HS-5 (cell line): ENCODE measurements at places on chromosomes 6 and 20.

DNA sequence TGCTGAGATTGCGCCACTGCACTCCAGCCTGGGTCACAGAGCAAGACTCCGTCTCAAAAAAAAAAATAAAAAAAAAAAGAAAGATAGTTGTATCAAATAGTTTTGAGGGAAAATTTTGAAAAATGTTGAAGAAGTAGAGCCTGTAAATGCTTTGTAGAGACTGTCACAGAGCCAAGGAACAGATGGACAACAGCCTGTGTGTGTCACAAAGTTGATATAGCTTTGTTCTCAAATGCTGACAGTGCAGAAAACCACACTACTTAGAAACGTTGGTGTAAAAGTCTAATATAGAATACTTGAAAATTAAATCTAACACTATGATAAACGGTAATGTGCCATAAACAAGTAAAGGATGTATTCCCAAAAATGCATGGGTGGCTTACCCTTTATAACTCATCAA lies 25.4 kb downstream of the PTK7 start:
- no peak for DNase-seq

- DNase-seq: peak; percentile 86
Measured at GRCh38 chr6:116511424-116512110, at the start of gene CALHM5. CALHM5 (plus strand) TSS chr6:116511639; CDS start chr6:116511697, 58 bp downstream.

DNA sequence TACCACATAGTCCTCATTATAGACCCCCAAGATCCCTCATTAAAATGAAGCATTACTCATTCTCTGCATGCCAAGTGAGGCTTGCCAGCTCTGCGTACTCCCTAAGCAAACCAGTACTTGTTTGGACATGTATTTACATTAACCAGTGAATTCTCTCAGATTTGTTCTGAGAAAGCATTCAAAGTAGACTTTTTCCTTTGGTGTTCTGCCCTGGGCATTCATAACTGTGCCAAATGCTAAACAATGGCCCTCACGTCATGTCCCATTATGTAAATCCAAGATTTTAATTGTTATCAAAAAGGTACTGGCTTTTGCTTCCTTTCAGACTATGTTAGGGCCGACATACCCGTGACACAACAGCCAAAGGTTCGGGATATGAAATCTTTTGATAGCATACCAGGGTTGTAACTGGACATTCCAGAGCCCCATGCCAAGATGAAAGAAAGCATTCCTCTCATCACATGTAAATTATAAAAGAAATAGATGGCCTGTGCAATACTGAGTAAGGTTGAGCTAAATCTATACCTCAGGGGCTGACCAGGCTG lies 164.2 kb downstream of the ADAT2 start:
- no peak for DNase-seq

- DNase-seq: no peak
Measured at GRCh38 chr6:136338486-136338885, 48.8 kb upstream of the BCLAF1 start.

GRCh38 chr20:22762576-22763256 lies 178.3 kb upstream of the FOXA2 start:
- DNase-seq: no peak

DNA sequence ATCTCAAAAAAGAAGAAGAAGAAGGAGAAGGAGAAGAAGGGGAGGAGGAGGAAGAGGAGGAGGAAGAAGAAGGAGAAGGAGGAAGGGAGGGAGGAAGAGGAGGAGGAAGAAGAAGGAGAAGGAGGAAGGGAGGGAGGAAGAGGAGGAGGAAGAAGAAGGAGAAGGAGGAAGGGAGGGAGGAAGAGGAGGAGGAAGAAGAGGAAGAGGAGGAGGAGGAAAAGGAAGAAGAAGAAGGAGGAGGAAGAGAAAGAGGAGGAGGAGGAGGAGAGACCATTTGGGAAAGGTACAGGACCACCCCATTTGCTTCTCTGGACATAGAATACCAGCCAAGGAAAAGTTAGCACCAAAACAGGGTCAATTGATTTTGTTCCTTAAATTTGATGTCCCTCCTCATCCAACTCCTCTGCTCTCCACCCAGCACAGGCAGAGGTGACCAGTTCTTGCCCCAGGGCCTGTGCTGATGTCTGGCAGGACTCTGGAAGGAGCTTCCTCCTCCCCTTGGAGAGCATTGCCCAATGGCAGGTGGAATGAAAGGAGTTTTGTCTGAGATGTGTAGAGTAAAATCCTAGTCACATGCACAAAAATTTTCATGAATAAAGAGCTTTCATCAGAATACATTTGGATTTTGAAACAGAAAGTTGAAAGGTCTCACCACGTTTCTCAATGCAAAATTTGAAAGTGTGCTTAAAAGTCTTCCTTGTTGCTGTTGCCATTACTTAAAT lies 182.9 kb downstream of the LY86 start:
- DNase-seq: no peak

- DNase-seq: peak; percentile 89
Measured at GRCh38 chr6:52929321-52930164, 20.0 kb upstream of the GSTA3 start.

DNA sequence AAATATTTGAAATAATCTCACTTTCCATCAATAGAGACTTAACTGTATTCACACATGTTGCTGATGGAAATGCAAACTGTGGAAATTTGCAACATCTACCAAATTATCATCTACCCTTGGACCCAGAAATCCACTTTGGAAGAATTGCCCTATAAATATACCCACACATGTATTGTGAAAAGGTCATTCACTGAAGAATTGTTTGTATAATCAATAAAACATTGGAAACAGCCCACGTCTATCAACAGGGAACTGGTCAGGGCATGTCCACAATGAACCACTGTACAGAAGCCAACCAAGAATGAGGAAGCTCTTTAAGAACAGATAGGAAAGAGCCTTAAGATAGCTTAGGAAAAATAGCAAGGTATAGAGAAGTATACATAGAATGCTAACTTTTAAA lies 36.2 kb downstream of the PXDC1 start:
- no peak for DNase-seq

- no peak for DNase-seq
Measured at GRCh38 chr20:50328996-50329898, 138.6 kb downstream of the CEBPB start.

- DNase-seq: peak; percentile 32
Measured at GRCh38 chr6:56002336-56002735, 126.9 kb upstream of the BMP5 start.

DNA sequence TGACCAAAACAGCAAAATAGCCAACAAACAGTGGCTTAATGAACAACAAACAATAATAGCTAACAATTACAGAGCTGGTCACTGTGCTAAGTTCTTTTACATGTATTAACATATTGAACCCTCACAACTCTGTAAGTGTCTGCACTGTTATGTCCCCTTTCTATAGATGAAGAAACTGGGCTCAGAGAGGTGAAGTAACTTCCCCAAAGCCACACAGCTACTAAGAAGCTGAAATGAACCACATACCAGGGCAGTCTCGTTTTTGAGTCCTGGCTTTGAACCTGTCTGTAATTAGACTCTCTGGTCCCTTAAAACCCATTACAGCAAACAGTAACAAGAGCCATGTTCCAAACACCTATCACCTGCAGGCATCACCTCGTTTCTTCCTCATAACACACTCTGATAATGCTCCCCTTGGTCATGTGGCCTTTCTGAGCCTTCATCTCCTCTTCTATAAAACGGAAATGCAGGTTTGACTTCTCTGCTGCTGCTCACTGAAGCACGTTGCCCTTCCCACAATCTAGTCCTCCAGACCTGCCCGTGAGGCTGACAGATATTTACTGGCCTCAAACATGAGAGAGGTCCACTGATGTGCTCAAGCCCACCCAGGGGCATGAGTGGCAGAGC lies 23.3 kb downstream of the KCNK15 start:
- no peak for DNase-seq

DNA sequence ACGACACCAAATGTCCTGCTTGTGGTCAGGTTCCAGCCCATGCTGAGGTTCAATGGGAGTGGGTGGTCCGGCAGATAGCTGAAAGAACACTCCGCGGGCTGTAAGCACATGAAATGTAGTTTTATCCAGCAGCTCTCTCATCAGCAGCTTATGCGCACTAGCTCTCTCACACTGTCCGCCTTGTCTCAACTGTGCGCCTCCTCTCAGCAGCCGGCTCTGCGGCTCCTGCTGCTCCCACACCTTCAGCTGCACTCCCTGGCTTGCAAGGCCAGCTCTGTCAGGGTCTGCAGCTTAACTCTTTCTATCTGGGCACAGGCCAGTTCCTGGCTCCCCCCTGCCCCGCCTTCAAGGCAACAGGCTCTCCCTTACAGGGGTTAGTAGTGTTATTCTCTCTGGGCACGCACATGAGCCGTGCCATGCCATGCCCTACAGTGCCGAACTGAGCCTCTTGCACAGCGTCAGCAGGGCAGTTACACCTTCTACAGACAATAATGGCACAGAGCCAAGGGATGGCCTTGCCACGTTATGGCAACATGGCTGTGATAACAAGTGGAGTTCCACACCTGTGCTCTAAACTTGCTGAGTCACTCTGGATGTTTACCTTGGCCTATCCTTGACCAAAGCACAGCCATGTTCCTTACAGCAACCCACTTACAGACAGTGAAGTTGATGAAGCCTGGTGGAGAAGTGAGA lies 84.0 kb upstream of the LRFN2 start:
- DNase-seq: no peak

- no peak for DNase-seq
Measured at GRCh38 chr6:136282906-136283305, 6.7 kb downstream of the BCLAF1 start.

GRCh38 chr6:72824833-72825232 lies 203.0 kb downstream of the KCNQ5 start:
- no peak for DNase-seq

DNA sequence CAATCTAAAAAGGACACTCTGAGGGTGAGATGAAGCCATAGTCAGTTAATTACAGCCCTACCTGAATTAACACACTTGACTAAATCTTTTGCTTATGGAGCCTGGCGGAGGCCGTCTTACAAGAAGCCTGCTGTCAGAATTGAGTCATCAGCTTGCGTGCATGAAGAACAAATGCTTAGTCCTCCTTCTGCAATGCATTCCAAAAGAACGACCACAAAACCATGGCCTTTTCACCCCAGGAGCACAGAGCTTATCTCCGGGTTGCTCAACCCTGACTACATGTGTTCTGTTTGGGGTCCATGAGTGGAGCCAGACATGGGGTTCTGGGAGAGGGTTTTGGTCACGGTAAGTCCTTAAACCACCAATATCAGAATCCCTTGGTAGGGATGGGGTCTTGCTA lies 318.1 kb downstream of the CLIC5 start:
- DNase-seq: peak; percentile 93

GRCh38 chr20:25072226-25072811 lies 9.6 kb downstream of the VSX1 start:
- DNase-seq: no peak

DNA sequence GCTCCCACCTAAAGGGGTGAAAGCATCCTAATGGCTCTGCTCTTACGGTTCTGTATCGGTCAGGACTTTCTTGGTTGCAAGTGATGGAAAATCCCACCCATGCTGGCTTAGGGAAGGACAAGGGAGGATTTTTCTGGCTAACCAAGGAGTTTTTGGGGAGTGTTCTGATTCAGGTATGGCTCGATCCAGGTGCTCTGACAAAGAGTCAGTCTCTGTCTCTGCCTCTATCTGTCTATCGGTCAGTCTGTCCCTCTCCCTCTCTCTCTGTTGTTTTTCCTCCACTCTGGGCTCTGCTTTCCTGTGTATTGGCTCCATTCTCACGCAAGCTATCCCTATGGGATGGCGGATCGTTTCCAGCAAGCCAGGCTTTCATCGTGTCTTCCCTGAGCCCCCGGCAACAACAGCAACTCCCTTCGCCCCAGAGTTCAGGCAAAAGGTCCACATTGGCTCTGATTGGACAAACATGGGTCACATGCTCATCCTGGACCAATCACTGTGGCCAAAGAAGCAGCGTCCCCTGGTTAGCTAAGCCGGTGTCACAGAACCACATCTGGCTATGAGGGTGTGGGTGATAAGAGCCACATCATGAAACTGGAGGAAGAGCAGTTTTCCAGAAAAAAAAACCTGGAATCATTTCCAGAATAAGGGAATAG lies 160.3 kb downstream of the BMP7 start:
- DNase-seq: no peak

DNA sequence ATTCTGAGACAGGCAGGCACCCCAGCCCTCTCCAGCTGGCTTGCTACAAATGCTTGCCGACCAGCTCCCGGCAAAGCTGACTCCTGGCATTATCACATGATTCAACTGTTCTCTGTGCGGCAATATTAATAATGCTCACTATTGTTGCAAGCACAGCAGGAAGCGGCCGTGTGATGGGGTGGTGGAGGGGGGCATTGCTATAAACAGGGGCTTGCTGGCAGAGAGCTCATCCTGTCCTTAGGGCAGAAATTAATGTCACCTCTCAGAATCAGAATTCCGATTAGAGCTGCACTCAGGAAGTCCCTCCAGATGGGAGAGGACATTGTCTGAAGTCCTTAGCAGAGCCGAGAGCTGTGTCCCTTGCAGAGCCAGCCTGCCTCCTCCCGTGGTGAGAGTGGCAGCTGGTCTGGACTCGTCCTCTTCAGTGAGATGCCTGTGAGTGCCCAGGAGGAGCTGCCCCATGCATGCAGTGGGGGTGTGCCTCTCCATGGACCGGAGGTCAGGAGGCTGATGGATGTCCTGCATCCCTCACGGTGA lies 162.5 kb downstream of the CDH4 start:
- DNase-seq: no peak

DNA sequence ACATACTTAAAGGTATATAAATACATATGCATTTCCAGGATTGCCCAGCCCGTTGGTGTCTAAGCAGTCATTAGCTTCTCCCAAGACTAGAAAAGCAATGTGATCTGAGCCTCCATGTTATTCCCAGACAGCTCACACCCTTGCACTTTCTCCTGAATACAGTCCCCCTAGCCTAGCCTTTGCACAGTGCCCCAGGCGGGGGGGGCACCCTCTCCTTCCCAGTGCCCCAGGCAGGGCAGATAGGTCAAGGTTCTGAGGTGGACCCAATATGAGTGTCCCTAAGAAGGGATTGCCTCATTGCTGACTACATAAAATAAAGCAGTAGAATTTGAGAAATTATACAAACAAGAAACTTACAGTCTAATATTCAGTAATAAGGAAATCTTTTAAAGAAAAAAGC lies 15.4 kb upstream of the GNRH2 start:
- DNase-seq: no peak

DNA sequence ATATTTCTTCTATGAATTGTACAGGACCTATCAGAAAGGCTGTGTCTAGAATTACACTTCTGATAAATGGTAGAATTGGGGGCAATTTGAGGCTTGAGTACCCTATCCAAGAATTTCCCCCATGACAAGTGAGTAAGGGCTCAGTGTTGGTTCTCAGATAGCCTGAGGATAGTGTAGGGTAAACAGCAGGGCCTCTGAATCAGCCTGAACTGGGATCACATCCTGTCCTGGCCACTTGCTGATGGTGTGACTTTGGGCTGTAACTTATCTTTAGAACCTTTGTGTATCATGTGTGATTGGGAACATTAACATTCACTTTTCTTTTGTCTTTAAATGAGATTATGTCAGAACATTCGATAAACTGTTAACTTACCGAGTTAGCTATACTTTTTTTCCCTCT lies 151.0 kb downstream of the CLIC5 start:
- DNase-seq: no peak

DNA sequence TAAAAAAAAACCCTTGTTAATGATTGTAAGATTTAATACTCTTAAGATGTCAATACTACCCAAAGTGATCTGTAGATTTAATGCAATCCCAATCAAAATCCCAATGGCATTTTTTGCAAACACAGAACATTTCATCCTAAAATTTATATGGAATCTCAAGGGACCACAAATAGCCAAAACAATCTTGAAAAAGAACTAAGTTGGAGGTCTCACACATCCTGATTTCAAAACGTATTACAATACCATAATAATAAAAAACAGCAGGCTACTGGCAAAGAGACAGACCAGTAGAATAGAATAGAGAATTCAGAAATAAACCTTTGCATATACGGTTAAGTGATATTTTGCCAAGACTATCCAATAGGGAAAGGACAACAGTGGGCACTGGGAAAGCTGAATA lies 331.9 kb upstream of the JARID2 start:
- no peak for DNase-seq

- peak; percentile 74 for DNase-seq
Measured at GRCh38 chr20:24501764-24502556, 32.5 kb downstream of the SYNDIG1 start.
